Stimulated activated naive B cell treated with anti-CD40 and anti-IgM and Interleukin-4, amounts not matched to agents 10 μg/mL and 1 μg/mL and 100 μg/mL, for 72 hours (primary cell): ENCODE measurements at places on chromosomes 11 and 22.

DNA sequence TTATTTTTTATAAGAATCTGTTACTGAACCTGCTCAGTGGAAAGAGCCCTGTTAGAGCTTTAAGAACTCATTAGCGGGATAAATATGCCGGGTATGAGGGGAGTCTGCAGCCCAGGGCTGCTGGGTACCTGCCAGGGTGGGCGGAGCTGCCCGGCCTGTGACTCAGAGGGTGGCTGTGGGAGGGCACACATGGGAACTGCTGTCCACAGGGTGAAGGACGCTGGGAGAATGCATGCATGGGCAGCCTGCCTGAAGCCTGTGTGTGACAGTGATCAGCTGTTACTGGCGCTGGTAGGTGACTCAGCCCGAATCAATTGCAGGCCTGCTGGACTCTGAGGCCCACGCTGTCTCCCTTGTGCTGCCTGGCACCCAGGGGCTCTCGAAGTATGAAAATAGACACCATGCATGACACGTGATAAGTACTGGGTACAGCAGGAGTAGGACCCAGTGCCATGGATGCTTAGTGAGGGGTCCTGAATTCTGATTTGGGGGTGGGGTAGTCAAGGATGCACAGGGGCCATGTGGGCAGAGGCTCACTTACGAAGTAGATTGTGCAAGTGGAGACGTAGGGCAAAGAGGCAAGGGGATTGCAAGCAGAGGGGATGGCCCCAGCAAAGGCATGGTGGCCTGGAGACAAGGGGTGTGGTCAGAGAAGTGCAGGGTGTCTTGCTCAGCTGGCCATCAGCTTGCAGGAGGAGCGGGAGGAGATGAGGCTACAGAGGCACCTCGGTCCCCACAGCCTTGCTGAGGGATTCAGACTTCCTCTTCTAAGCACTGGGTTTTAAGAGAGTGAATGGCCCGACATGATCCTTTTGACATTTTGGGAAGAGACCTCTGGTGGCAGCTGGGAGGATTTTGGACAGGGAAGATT lies 36.5 kb downstream of the GRIK4 start:
- DNase-seq, result no peak

GRCh38 chr11:90428836-90429235 lies 206.0 kb upstream of the CHORDC1 start:
- no peak for DNase-seq

GRCh38 chr22:30344447-30345200 lies 12.1 kb downstream of the SF3A1 start:
- no peak for DNase-seq

DNA sequence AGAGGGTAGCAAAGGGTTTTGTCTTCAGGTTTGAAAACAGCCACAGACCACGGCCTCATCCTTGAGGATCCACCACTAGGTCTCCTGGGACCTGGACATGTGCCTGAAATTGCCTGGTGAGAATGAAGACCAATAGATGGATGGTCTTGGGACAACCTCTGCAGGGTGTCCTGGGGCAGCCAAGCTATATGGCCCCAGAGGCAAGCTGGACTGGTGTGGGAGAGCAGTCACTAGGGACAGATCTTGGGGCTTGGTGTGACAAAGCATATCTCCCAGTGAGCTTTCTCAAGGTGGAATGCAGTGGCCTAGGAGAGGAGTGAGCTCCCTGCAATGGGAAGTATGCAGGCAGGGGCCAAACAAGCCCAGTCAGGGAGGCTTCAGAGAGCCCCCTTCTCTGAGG lies 13.6 kb downstream of the P2RY6 start:
- no peak for DNase-seq
